Activated CD4-positive, alpha-beta T cell treated with anti-CD3 and anti-CD28 coated beads for 4 hours (primary cell): ENCODE measurements at places on chromosomes 2 and 18.

- DNase-seq = no peak
Observed at GRCh38 chr2:177501186-177501585, 108.6 kb downstream of the AGPS start.

- DNase-seq = peak; percentile 46
Observed at GRCh38 chr2:8543383-8544170, 138.3 kb upstream of the ID2 start.

GRCh38 chr2:59463426-59463825 is 1090.0 kb downstream of the BCL11A start:
- no peak for DNase-seq

- no peak for DNase-seq
Observed at GRCh38 chr2:127154396-127154795, 47.4 kb upstream of the BIN1 start.

- DNase-seq = no peak
Observed at GRCh38 chr18:5951515-5952091, 56.3 kb upstream of the TMEM200C start.

GRCh38 chr2:176182671-176183070 is 5.8 kb upstream of the HOXD1 start:
- no peak for DNase-seq

DNA sequence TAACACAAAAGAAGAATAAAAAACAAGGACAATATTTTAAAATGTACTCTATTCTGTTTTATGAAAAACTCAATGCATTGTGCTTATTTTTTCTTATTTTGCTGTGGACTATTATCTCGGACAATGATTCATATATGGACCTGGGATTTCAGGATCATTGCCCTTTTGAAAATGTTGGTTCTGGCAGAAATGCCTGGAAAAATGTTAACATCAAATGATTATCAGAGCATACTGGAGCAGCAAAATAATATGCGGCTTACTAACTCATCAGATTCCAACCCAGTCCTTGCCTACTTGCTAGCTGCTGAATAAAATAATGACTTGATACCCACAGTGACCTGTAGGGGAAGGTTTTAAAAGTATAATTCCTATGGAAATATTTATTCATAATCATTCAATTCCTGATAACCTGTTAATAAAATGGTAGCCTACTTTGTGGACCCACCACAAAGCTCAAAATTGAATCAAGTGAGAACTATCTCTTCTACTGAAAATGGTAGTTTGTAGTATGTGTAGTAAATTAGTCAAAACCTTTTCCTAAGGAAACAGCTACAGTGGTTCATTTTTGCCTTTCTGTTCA is 117.4 kb downstream of the NEB start:
- no peak for DNase-seq

- no peak for DNase-seq
Observed at GRCh38 chr2:39989888-39990287, 210.8 kb upstream of the THUMPD2 start.

- no peak for DNase-seq
Observed at GRCh38 chr2:125398738-125399524, 1257.0 kb upstream of the GYPC start.

GRCh38 chr2:24818721-24819167 is 25.5 kb downstream of the CENPO start:
- no peak for DNase-seq

- DNase-seq = no peak
Observed at GRCh38 chr2:217413193-217413592, 553.3 kb upstream of the TNP1 start.

- no peak for DNase-seq
Observed at GRCh38 chr18:62751341-62751821, 36.0 kb downstream of the PHLPP1 start.

DNA sequence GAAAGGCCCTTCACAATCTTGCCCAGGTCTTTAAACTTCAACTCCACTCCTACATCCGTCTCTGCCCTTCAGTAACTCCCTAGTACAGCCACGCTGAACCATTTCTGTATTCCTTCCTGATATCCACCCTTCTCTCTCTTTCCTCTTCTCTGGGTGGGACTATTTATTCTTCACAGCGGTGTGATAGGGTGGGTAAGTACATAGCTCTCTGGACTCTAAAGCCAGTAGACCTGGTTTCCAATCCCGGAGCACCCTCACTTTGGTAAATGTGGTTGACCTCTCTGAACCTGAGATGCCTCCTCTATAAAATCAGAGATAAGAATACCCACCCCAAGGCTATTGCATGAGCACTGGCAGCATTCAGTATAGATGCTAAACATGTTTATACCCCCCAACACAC is 86.7 kb downstream of the ATL2 start:
- no peak for DNase-seq

GRCh38 chr2:230496891-230497290 is 80.9 kb downstream of the SP100 start:
- no peak for DNase-seq

DNA sequence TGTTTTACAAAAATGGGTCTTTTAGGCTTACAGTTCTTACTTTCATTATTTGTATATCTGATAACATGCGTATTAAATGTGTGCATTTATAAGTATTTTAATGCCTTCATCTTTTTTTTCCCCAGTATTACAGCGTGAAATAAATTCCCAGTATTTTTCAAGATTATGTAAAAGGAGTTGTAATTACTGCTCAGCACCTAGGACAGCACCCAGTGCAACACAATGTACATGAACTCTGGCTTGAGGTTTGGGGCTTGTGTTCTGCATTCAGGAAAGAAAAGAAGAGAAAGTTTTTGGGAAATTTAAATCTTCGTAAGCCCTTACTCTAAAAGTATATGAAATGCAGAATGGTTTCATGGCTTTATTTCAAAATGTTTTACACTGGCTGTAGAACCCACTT is 16.7 kb downstream of the ZNF638 start:
- DNase-seq = no peak

- no peak for DNase-seq
Observed at GRCh38 chr2:41320491-41320890, 727.3 kb upstream of the PKDCC start.

DNA sequence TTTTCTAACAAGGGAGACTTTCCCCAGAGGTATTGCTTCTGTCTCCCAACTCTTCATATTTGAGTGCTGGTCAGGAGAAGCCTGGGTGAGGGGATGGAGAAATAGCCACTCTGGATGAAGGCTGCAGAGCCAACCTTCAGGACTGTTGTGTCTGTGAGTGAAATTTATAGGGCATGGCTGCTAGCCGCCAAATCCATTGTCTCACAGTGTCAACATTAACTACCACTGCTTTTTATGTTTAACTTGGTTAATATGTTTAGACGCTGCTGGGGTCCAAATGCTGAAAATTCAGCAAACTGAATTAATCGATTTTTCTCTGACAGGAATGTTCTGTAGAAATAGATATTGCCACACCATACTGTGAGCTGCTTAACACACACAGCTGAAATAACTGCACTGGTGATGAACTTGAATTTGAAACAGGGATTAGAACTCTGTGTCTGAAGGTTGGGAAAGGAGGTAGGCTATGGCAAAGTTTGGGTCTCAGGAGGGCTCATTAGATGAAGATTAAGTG is 281.0 kb downstream of the DCC start:
- DNase-seq = no peak

DNA sequence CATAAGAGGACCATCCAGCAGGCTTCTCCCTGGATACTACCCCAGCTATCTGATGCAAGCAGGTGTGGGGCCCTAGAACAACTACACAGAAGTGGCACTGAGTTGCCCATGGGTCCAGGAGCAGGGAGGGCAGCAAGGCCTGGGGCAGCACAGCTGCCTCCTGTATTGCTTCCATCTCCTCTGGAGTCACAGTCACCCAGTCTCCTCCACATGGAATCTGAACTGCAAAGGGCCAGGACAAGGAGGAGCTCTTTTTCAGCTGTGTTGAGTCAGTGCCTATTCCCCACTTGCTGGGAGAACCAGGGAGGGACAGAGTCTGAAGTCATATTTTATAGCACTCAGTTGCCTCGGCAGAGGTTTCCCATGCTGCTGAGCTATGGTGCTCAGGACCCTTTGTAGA is 67.9 kb upstream of the ALPP start:
- no peak for DNase-seq

DNA sequence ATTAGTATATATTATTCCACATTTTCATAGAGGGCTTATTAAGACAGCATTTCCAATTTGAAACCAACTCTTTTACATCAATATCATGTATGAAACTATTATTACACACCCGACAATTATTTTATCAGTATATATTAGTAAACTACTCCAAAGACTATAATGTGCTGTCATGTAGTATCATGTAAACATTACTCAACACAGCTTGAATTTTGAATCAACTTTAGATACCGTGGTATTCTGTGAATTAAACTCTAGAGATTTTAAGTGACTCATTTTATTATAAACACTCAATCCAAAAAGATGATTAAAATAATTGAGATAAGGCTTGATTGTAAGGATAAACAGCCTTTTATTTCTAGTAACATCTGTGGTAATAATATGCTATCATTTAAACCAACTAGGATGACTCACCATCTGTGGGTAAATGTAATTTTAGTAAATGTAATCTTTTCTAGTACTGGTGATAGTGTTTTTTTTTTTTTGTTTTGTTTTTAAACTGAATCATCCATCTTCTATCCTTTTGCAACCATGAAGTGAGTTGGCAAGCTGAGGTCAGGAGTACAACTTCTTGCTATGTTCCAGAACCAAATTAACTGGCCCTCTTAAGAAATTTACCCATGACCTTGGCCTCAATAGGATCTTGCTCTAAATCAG is 144.3 kb upstream of the SMAD7 start:
- no peak for DNase-seq

- DNase-seq = no peak
Observed at GRCh38 chr2:79723830-79724229, 211.0 kb downstream of the CTNNA2 start.
